Eye (tissue), 1 donor: ENCODE measurements at places on chromosomes 1 and 21.

GRCh38 chr1:92879316-92879968, 47.6 kb downstream of the RPL5 start:
- no peak for DNase-seq

DNA sequence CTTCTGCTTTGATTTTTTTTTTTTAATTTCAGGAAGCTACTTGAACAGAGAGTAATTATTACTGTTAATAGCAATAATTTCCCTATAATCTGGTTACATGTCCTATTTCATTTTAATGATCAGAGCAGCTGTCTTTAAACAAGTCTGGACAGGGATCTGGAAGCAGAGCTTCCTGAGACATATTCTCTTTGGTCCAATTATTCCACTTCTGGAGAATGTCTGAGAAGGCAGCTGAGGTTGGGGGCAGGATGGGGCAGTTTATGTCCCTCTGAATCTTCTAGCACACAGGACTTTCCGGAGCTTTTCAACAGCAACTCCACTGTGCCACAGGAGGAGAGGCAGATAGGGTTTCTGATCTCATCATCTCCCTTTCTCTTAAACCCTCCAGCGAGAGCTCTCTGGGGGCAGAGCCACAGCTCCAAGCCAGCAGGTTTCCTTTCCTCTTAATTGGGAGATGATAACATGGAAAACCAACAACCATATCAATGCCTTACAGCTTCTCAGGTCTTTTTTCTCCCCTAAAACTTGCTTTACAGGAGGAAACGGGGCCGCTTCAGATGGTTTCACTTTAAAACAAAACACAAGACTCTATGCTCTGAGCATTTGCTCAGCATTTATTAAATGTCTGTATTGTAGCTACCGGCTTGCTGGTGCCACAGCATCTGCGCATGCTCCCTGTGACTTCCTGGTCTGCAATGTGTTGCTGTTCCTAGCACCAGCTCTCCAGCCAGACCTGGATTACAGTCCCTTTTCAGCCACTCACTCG, 425.7 kb upstream of the USP24 start:
- peak; percentile 44 for DNase-seq

DNA sequence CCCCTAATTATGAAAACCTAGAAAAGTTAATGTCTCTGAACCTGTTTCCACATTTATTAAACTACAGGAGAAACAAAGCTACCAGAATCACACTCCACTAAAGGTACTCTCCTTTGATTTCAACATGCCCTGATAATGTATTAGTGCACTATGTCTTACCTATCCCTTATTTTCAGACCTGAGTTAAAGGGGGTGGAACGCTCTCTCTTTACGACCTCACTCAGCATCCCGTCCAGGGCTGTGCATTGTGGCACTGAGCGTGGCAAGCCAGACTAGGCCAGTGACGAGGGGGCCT, 678 bp downstream of the LSM10 start:
- DNase-seq, result no peak

- no peak for DNase-seq
Observed at GRCh38 chr1:228851193-228851592, 115.9 kb downstream of the RHOU start.

GRCh38 chr1:34441259-34442069, 264.8 kb downstream of the C1orf94 start:
- DNase-seq, result peak; percentile 82

GRCh38 chr1:67676946-67677345, 8.1 kb upstream of the GADD45A start:
- DNase-seq, result no peak

DNA sequence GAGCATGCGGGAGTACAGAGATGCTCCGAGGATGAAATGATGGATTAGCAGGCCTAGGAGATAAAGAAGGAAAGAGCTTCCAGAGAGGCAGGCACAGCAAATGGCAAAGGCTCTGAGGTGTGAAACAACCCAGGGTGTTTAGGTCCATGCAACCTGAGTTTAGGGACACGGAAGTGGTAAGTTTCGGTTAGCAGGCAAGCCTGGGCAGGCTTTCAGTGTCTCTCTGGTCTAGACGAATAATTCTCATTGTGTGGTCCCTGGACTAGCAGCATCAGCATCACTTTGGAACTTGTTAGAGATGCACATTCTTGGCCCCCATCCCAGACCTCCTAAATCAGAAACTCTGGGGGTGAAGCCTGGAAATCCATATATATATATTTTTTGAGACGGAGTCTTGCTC, 18.6 kb downstream of the NKAIN1 start:
- no peak for DNase-seq

DNA sequence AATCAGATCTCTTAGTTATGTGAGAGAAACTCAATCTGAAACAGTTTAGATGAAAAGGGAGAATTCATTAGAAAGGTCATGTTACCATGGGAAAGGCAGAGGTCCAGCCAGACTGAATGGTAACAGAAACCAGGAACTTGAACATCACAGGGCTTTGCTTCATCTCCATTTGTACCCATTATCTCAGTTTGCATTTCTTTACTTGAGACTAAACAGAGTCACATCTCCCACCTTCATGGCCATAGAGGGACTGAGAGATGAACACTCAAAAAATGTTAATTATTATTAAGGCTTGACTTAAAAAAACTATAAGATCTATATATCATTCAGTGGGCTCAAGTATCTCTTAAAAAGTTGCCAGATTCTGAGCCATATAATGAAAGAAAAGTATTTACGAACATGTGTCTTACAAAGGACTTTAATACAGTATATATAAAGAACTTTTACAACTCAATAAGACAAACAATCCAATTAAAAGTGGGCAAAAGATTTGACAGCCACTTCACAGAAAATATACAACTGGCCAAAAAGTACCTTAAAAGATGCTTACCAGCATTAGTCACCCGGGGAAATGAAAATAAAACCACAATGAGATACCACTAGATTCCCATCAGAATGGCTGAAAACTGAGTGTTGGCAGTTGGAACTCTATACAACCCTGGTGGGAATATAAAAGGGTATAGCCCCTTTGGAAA, 13.2 kb downstream of the KYAT3 start:
- DNase-seq, result no peak

GRCh38 chr1:52904208-52904926, 17.2 kb downstream of the ECHDC2 start:
- no peak for DNase-seq

- no peak for DNase-seq
Observed at GRCh38 chr1:104765085-104765484, 1015.4 kb downstream of the AMY1C start.

GRCh38 chr1:240004086-240004749, 87.5 kb upstream of the FMN2 start:
- DNase-seq, result peak; percentile 34

DNA sequence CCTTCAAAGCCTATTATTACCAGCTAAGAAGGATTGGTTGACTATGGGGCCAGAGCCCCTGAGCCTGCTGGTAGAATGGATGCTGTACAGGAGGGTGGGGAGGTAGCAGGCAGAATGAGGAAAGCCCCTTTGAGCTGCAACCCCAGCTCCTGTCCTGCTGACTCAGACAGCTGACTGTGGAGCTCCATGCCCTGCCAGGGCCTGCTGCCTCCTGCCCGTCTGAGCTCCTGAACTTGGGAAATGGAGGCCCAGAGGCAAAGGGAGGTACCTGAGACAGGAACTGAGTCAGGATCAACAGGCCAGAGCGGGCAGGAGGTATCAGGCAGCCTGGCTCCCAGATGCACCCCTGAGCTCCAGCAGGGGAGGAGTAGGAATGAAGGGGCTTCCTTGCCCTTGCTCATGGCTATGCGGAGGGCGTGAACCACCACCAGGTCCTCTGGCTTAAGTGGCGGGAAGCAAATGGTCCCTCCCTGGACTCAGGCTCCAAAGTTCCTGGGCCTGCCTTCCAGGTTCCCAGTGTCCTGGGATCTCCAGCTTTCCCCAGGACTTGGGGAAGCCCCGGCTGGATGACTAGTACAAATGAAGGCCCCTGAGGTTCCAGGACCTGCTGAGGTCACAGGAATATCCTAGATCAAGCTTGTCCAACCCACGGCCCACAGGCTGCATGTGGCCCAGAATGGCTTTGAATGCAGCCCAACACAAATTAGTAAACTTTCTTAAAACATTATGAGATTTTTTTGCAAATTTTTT, 3.9 kb upstream of the SFN start:
- no peak for DNase-seq

GRCh38 chr1:48105165-48105564, 108.0 kb upstream of the TRABD2B start:
- no peak for DNase-seq

GRCh38 chr1:114216431-114217173, 62.9 kb upstream of the SYT6 start:
- no peak for DNase-seq

GRCh38 chr1:15760520-15761211, 2.1 kb downstream of the FBLIM1 start:
- DNase-seq, result peak; percentile 23

DNA sequence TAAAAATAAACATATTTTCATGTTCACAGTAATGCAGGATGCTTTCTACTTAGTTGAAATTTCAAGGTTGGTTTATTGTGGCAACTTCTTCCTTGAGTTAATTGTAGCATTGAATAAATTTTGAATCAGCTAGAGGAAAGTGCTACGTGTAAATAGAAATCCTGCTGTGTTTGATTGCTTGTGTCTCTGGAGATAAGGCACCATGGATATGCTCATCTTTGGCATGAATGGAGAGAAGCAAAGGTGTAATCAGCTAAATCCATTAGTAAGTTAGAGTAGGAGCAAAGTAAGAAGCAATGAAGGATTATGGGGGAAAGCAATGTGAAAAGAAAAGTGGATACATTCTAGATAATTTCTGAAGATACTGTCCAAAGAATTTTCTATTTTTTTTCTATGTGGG, 331.1 kb downstream of the PTPRC start:
- no peak for DNase-seq

DNA sequence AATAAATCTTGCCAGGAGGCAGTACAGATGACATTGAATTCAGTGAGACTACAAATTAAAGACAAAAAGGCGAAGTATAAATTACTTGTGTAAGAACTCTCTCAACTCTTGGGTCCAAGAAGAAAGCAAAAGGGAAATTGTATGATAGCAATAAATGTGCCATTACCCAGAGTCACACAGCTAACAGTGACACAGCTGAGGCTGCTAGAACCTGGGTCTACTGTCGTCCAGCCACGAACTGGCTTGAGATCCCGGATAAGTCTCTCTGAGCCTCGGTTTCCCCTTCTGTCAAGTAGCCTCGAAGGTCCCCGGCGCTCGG, 362 bp upstream of the ROR1 start:
- no peak for DNase-seq

- DNase-seq, result no peak
Observed at GRCh38 chr1:4796161-4797015, 142.0 kb downstream of the AJAP1 start.

DNA sequence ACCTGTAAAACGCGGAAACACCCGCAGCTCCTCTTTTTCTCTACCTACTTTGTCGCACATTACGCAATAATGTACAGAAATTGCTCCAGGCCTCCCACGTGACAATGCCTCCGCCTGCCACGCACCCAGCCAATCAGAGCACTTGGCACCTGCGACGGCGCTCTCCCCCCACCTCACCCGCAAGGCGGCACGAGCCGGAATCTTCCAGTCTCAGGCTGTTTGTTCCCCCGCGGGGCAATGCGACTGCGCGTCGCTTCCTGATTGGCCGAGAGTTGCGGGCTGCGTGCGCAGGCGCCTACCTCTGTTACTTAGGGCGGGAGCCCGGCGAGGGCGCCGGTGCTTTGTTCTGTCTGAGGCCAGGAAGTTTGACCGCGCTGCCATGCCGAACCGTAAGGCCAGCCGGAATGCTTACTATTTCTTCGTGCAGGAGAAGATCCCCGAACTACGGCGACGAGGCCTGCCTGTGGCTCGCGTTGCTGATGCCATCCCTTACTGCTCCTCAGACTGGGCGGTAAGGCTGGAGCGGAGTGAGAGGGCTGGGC, at the start of gene MAEL:
MAEL (plus strand) TSS at position 307 of the 542 bp plus-strand sequence; CDS start at position 380, 73 bp downstream.
- DNase-seq, result no peak

- DNase-seq, result no peak
Observed at GRCh38 chr1:4115191-4115900, 215.3 kb upstream of the C1orf174 start.
